Epithelial cell of umbilical artery (primary cell): ENCODE measurements at places on chromosomes 1 and 21. TPM values are rescaled to one million over a fixed set of nuclear protein-coding genes. Genes with fewer than 3 reads are reported as not detected.

Gene GOLT1A
- total RNA-seq: 0.46 TPM in 1 of 2 replicates, not detected in the other

Gene FOXO6
- 0.30 and 0.32 TPM in 2 replicates for total RNA-seq

Gene USH2A
- not detected in 2 replicates for total RNA-seq

Gene APCS
- total RNA-seq: not detected in 2 replicates

Gene RGS8
- not detected in 2 replicates for total RNA-seq

Gene CACHD1
- total RNA-seq: 2.4 and 3.2 TPM in 2 replicates

Gene CD48
- not detected in 2 replicates for total RNA-seq

Gene ORC1
- total RNA-seq: 4.9 and 8.5 TPM in 2 replicates

Gene FCRL1
- not detected in 2 replicates for total RNA-seq

Gene CFAP45
- total RNA-seq: 1.5 and 1.9 TPM in 2 replicates

Gene MAST2
- 10.1 and 15.7 TPM in 2 replicates for total RNA-seq
